ENCODE measurements at places on chromosomes 4 and X.

- DNase-seq = no peak
Measured at GRCh38 chr4:125773931-125774330, 459.2 kb downstream of the FAT4 start.

- no peak for DNase-seq
Measured at GRCh38 chrX:105725228-105725627, 97.1 kb upstream of the NRK start.

- DNase-seq = peak; percentile 43
Measured at GRCh38 chr4:176123710-176124407, 58.2 kb downstream of the WDR17 start.

DNA sequence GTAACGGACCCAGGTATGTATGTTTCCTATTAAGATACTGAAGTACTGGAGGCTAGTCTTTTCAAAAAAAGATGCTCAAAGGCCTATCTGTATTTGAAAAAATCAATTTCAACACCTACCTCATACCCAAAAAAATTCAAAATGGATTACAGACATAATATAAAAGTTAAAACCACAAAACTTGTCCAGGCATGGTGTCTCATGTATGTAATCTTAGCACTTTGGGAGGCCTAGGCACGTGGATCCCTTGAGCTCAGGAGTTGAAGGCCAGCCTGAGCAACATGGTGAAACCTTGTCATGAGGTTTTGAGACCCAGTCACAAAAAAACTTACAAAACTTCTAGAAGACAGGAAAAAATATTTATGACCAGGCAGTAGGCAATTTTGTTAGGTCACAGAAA lies 16.7 kb downstream of the RBMX start:
- no peak for DNase-seq

- peak; percentile 51 for DNase-seq
Measured at GRCh38 chr4:48141048-48141447, 7.0 kb upstream of the TXK start.

- peak; percentile 47 for DNase-seq
Measured at GRCh38 chr4:48341776-48342605, 662 bp downstream of the SLAIN2 start.

GRCh38 chr4:55321707-55322264 lies 24.3 kb upstream of the SRD5A3 start:
- peak; percentile 70 for DNase-seq

- DNase-seq = no peak
Measured at GRCh38 chr4:63492515-63492914, 916.7 kb downstream of the TECRL start.

DNA sequence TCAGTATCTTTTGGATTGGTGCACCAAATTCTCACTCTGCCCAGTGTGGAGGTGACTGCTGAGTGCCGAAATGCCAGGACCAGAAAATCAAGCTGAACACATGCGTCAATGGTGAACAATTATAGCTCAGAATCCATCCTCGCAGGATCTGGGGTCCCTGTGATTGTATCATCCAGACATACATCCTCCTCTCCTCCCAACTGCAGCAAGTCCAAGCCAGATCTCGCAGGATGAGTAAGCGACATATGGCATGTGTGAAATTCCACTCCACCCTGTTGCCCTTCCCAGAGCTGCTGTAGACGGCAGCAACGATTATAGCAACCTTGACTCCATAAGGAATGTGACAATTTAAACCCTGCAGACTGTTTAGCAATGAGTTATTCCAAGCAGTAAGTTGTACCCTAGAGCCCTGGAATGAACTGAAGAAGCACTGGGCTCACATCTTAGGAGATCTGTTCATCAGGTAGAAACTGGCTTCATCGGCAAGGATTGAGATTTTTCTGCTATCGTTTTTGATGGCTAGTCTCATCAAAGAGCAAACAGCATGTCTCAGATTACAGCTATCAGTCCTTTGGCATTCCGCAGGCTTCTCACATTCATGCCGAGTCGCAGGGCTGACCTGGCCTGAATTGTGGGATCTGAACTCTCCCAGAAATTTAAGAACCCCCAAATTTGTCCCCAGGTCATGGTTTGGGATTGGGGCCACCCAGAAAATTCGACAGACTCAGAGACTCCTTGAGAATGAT lies 35.5 kb upstream of the SORBS2 start:
- DNase-seq = no peak

DNA sequence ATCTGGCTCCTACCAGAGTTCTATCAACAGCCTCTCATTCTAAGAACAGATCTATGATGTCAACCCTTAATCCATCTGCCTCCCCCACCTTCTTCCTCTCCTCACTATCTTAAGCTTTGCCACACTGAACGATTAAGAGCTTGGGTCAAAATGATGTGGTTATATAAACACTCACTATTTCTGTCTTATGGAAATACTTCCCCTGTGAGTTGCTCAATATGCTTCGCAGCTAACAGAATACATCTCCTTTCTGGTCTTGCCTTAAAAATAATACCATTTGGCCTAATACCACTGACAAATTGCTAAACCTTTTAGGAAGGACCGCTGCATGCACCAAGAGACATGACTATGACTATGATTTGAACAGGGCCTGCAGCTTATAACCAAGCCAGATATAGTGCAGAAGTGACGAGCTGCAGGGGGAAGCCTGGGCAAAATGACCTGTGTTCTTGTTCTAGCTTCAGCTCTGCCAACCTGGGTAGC lies 130.9 kb downstream of the RNF150 start:
- no peak for DNase-seq

DNA sequence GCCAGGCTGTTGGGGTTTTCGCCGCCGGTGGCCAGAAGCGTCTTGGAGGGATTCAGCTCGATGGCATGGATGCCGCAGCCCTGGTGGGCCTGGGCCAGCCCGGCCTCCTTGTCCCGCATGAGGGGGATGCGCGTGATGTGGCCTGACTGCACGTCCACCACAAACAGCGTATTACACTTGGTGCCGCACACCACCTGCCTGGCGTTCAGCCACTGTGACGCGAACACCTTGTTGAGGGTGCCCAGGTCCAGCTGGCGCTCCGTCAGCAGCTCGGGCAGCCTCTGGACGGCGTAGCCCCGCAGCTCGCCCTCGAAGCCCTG lies 728 bp downstream of the DCAF12L2 start:
- no peak for DNase-seq

- DNase-seq = no peak
Measured at GRCh38 chrX:101265869-101266428, 25.2 kb downstream of the TAF7L start.

DNA sequence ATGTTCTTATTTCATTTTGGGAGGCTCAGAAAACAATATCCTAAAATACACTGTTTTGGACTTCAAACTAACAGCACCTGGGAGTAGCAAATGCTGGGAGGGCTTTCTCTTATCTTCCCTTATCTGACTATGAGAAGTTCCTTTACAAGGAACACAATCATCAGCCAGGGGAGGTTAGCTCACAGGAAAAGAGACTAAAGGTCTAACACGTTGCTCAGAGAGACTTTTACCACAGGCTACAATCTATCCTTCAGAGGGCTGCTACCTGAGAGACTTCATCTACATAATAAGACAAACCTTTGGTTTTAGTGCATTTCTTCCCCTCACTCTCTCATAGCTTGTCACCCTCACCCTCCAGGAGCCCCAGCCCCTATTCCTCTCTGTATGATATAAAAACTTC lies 35.8 kb downstream of the MEPE start:
- no peak for DNase-seq

GRCh38 chrX:8189096-8189830 lies 18.2 kb upstream of the VCX2 start:
- DNase-seq = no peak

DNA sequence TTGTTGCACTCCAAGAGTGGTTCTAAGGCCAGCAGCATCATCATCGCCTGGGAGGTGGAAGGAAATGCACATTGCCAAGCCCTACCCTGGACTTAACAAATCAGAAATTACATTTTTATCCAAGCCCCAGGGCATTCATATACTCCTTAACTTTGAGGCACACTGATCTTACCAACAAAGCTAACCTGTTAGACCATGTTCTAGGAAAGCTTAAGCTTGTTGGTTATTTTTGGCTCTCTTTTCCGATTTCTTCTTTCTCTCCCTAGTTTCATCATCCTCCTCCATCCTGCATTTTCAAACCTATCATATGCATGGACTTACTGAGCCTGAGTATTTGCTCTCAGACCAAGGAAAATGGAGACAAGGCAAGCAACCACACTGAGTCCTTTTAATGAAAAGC lies 133.4 kb downstream of the OPHN1 start:
- DNase-seq = no peak

GRCh38 chrX:134548257-134549201 lies 88.6 kb downstream of the HPRT1 start:
- peak; percentile 43 for DNase-seq

- no peak for DNase-seq
Measured at GRCh38 chrX:139052461-139052860, 340.9 kb upstream of the FGF13 start.

GRCh38 chrX:51420610-51421009 lies 75.8 kb downstream of the NUDT11 start:
- DNase-seq = peak; percentile 56

DNA sequence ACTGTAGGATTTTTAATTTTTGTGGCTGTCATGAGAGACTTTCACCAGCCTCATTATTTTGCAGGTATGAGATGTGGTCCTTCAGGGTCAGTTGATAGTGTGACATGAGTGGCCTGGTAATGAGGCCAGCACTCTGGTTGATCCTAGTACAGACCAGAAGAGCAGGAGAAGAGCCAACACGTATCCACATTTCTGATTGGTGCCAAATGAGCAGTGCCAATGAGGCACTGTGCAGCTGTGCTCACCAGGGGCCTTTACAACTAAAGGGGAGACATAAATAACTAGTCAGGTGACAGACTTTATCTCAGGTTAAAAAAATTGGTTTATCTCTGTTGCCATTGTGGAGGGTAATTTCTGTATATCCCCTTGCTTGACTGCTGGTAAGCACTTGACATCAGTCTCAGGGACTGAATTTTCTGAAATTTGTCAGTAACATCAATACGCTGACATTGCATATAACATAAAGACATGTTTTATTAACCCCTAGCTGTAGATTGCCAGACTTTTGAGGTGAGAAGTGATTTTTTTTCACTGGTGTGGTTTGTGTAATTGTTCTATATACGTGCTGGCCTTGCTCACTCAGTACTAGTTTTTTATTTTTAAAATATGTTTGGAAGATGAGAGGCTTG lies 101.2 kb downstream of the AFF1 start:
- no peak for DNase-seq

- no peak for DNase-seq
Measured at GRCh38 chrX:16807548-16807947, 21.3 kb downstream of the TXLNG start.

- no peak for DNase-seq
Measured at GRCh38 chrX:153929576-153929975, 3.5 kb upstream of the ARHGAP4 start.

GRCh38 chrX:132107291-132107690 lies 20.5 kb downstream of the FRMD7 start:
- no peak for DNase-seq

- DNase-seq = peak; percentile 15
Measured at GRCh38 chr4:74397748-74398426, 32.9 kb downstream of the EREG start.

GRCh38 chr4:35559559-35560365 lies 684.6 kb downstream of the ARAP2 start:
- DNase-seq = no peak

DNA sequence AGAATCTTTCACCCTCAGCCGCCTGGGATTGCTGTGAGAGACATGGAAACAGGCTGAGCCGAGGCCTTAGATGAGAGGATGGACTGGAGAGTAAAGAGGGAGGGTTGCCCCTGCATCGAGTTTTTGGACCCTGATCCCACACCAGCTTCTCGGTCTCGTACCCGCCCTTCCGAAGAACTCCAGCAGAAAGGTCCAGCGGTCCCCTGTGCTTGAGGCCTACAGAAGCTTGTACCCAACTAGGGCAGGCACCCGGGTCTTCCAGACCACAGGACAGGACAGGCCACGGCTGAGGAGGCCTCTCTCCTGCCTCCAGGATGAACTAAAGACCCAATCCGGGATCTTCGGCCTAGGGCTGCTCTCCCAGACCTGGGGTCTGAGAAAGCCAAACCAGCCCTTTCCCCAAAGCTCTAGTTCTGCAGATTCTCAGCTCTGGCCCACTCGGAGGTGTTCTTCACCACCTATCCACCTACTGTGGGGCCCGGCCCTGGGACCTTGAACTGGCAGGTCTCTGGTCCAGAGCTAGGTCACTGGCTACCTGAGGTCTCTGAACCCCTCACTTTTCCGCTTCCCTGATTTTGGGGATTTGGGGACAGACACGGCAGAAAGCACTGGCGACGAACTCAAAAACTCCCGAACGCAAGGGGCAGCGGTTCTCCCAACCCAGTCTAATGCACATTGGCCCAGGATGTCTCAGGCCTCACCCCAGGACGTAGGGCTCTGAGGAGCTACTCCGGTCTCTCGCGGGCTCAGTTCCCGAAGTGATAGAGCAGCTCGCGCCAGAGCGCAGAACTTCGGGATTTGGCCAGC lies 1.1 kb downstream of the NKX3-2 start:
- no peak for DNase-seq

DNA sequence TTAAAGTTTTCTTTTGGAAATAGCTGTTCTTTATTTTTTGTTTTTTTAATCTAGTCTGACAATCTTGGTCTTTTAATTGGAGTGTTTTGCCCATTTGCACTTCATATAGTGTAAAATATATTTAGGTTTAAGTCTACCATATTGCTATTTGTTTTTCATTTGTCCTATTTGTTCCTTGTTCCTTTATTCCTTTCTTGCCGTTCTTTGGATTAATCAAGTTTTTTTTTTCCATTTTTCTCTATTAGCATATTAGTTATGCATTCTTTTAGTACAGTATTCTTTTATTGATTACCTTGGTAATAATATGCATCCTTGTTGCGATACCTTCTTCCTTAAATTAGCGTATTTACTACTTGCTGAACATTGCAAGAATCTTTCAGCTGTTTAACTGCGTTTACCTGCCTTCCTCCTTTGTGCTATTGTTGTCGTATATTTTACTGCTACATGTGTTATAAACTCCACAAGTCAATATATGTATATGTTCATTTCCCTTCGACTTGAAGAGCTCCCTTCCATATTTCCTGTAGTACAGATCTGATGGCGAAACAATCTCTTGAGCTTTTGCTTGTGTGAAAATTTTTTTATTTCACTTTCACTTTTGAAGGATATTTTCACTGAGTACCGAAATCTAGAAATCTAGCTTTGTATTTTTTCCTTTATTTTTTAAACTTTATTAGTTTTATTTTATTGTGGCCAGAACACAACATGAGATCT lies 23.9 kb upstream of the RNF212 start:
- DNase-seq = peak; percentile 12

- no peak for DNase-seq
Measured at GRCh38 chr4:164888096-164888715, 11.2 kb downstream of the APELA start.
